Ecto neural progenitor cell (in vitro differentiated cells): ENCODE measurements at places on chromosomes 16 and 17.
A peak's percentile ranks its signal among the peaks of the same experiment; 100 is the strongest.

DNA sequence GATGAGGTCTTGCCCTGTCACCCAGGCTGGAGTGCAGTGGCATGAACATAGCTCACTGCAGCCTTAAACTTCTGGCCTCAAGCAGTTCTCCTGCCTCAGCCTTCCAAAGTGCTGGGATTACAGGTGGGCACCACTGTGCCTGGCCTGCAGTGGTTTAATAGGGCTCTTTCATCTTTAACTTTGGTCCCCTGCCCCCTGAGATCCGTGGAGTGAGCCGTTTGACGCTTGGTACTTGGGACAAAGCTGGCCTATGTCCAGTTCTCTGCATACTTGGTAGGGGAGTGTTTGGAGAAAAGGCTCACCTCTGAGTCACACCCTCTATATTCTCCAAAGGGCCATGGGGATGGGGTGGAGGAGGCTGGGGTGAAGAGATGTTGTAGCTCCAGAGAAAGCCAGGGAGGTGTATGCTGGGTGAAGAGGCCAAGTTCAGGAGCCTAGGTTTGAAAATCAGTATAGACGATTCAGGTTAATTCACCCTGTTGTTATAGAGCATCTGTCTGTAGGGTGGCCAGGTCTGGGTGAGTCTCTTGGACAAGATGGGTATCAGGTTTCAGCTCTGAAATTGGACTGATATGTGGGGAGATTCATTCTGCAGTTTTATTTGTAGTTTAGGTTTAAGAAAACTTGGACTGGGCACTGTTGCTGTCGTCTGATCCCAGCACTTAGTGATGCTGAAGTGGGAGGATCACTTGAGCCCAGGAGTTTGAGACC, 17.6 kb downstream of the ABCC1 start:
- no peak for DNase-seq

DNA sequence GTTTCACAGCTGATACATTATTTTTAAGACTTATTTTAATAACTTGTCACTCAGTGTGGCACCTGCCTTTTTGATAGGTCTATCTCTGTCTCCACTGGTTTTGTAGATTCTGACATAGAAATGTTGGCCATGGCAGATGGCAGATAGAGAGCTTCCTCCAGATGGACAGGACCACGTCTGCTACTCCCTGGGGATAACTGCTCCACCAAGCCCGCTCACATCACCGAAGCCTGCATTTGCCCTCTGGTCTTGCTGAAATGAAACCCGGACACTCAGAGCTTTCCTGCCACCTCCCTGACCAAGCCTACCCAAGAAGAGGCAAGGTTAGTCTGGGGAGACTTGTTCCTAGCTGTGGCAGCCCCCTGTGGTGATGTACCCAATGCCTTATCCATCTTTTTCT, 16.4 kb upstream of the HAP1 start:
- no peak for DNase-seq

- no peak for DNase-seq
These were observed 7.6 kb downstream of the CCR7 start for GRCh38 chr17:40557531-40558299.

DNA sequence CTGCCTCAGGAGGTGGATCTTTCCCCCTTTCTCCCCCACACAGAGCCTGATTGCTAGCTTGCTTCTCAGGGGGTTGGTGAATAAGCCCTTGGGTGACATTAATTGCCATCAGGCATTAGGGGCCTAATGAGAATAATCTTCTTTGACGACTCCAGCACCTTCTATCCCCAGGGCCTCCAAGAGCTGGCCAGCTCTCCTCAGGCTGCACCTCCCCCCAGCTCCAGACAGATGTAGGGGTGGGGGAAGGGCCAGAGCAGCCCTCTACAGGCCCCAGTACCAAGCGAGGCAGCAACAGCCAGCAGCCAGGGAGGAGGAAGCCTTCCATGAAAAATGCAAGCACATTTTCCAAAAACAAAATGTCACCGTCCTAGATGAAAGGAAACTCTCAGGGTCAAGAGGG, 1.4 kb upstream of the TMEM132E start:
- DNase-seq, result peak; percentile 70

DNA sequence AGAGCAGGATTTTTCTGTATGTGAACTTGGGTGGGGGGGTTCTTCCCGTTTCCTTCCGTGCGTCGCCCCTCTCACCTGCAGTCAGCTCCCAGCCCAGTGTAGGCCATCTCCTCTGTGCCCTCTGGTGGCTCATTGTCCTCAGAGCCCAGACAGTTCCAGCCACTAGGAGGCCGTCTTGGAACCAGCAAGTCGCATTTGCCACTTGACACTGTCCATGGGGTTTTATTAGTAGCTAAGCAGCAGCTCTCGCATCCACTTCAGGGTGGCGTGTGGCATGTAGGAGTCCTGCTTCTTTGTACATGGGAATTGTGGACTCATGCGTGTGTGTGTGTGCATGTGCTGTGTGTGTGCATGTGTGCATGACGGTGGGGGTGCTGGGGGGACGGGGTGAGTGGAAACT, 74.0 kb downstream of the SEC14L1 start:
- DNase-seq, result peak; percentile 74

DNA sequence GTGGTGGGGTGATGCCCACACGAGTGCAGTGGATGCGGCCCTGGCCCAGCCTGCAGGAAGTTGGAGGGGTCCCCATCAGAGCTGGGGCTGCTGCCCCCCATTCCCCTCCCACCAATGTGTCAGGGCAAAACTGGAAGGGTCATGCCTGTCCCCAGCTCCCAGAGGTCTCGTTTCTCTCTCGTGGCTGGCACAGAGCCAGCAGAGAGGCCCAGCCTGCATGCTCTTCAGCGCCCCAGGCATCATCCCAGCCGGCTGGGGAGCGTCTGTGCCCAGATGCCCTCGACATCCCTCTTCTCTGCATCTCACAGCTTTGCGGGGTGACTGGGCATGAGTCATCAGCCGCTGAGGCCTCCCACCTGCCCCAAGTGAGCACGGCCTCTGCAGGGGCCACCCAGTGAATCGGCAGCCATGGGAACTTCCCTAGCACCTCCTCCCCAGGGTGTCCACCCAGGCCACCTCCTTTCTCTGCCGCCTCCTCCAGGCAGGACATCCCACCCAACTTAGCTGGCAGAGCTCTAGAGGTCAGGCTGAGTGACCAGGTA, 9.8 kb upstream of the CSNK1D start:
- DNase-seq, result no peak

- peak; percentile 79 for DNase-seq
These were observed 143.3 kb upstream of the ANKFN1 start for GRCh38 chr17:56009795-56010651.

DNA sequence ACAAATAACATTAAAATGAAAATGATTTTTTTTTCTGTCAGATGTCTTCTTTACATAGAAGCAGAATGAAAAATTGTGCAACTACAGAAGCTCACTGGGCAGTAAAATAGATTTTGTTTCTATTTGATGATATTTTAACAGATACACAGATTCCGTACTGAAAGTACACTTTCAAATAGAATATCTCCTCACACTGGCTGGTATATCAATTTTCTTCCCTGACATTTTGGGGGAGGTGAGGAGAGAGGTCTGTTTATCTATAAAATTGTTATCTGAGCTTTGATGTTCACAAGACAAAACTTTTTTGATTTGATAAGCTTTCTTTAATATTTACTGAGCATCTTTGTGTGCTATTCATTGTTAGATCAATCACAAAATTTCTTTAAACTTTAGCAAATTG, 124.3 kb upstream of the NACA2 start:
- DNase-seq, result no peak

DNA sequence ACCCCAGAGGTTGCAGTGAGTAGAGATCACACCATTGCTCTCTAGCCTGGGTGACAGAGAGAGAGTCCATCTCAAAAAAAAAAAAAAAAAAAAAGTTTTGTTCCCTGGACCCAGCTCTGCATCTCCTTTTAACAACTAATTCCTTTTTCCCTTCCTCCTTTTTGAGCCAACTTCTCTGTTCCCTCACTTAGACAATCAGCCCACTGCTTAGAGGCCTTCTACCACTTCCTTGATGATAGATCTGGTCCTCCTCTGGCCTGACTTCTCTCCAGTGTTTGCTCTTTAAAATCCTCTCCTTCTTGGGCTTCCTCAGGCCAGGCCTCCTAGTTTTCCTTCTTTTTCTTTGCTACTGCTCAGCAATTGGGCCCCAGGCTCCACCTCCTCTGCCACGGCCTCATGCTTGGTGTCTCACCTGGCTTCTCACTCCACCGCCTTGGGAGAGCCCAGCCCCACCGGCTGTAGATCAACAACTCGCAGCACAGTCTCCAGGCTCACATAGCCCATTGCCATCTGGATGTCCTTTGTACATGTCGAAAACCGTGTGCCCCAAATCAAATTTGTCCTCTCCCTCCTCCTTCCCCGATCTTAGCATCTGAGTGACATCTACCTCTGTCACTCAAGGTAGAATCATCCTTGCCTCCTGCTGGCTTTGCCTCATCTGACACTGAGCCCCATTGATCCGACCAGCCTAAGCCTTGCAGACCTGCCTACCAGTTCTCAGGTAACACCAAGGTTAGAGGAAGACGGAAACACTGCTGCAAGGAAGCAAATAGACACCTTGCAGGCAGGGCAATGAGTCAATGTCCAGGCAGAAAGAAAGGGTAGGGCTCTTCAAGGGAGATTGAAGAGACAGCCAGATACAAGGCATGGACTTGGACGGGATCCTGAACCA, 17.4 kb downstream of the ARHGAP27 start:
- peak; percentile 45 for DNase-seq

DNA sequence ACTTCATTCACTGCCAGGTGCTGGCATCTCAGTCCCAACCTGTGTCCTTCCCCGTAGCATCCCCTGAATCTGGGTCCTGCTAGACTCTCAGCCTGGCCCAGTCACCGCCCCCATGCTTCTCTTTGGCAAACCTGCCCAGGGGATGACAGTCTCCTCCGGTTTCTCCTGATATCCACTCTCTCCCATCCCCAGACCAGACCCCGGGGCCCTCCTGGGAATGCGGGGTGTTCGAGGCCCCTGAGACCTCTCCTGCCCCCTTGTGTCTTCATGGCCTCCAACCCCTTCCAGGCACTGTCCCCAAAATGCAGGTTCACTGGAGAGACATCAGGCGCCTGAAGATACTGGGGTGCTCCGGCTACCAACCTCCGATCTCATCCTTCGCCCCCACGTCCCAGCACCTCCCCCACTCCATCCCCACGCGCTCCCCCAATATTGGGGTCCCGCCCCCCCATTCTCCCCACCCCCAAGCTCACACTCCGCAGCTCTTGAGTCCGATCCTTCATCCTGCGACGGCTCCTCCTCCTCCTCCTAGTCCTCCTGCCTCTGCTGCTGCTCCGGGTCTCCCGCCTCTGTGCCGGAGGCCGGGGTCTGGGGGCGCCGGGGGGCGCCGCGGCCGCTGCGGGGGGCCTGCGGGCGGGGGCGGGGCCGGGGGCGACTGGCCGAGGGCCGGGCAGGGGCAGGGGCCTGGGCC, 399 bp downstream of the STX1B start:
- DNase-seq, result no peak

GRCh38 chr17:80189611-80190010, 19.8 kb downstream of the CARD14 start:
- no peak for DNase-seq

- DNase-seq, result no peak
These were observed 4.5 kb upstream of the MMP28 start for GRCh38 chr17:35799942-35800341.

- peak; percentile 85 for DNase-seq
These were observed 11.4 kb downstream of the SLC13A5 start for GRCh38 chr17:6701719-6702118.

DNA sequence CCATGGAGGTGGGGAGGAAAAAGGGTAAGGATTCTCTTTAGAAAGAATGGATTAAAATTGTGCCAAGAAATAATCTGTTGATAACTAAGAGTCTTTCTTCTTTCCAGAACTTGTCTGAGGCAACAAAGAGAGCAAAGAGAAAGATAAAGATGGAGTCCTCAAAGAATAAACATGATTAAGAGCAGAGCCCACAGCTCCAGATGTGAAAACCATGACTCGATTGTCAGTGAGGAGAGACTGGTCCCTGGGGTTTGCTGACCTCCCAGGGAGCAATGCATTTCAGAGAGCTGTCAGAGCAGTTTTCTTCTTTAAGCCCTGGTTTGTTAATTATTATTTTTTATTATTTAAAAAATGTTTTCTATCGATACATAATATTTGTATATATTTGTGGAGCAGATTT, 74.6 kb downstream of the TMEM100 start:
- no peak for DNase-seq

DNA sequence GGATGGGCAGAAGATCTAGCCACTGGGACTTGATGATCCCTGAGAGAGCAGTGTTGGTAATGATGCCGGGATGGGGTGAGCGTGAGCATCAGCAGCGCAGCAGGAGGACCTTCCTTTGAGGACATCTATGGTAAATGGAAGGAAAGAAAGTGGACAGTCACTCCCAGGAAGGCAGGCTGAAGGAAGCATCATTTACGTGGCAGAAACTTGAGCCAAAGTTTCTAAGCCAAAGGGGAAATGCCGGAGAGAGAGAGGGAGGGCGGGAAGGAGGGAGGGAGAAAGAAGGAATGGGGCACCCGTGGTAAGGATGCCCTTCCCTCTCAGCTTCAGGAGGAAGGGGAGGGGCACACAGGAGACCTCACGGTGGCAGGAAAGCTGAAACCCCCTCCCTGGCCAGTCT, 86.3 kb upstream of the CACNG5 start:
- no peak for DNase-seq
